Mesothelial cell of epicardium (in vitro differentiated cells): ENCODE measurements at places on chromosomes 2 and 18. TPM values are rescaled to one million over a fixed set of nuclear protein-coding genes. Genes with fewer than 3 reads are reported as not detected.

The RSAD2 gene
- 3.7 to 4.4 TPM (median 4.3 TPM) in 3 replicates for total RNA-seq

The POTEJ gene
- not detected in 3 replicates for total RNA-seq

The TBR1 gene
- 0.09 to 0.13 TPM in 2 of 3 replicates, not detected in the other for total RNA-seq

The KDSR gene
- total RNA-seq, result 47.0 to 52.8 TPM (median 52.3 TPM) in 3 replicates

The ITPRIPL1 gene
- total RNA-seq, result 8.9 to 12.0 TPM (median 10.9 TPM) in 3 replicates

The TLX2 gene
- 0.18 TPM in 1 of 3 replicates, not detected in the others for total RNA-seq

The HOXD10 gene
- total RNA-seq, result 3.2 to 4.1 TPM (median 3.9 TPM) in 3 replicates

The MCM6 gene
- total RNA-seq, result 29.3 to 30.2 TPM (median 29.6 TPM) in 3 replicates

The CHRND gene
- total RNA-seq, result not detected in 3 replicates

The AMER3 gene
- not detected in 3 replicates for total RNA-seq

The NR4A2 gene
- total RNA-seq, result 1.6 to 2.1 TPM (median 1.7 TPM) in 3 replicates
